ENCODE measurements at places on chromosomes 7 and 10. TPM values are rescaled to one million over a fixed set of nuclear protein-coding genes. Genes with fewer than 3 reads are reported as not detected.

SH2D4B gene
- total RNA-seq, result not detected

ZNF248 gene
- 0.89 TPM for total RNA-seq

PLAU gene
- 81.2 TPM for total RNA-seq

NKX2-3 gene
- not detected for total RNA-seq

CPVL gene
- 22.2 TPM for total RNA-seq

ANXA8L1 gene
- 0.59 TPM for total RNA-seq

CPXM2 gene
- 5.5 TPM for total RNA-seq

DDC gene
- not detected for total RNA-seq

HOXA1 gene
- 0.23 TPM for total RNA-seq

LRRD1 gene
- total RNA-seq, result 0.27 TPM

CCL24 gene
- total RNA-seq, result not detected

Data from astrocyte (in vitro differentiated cells and primary cell).